ENCODE measurements at places on chromosomes 7 and 10.

DNA sequence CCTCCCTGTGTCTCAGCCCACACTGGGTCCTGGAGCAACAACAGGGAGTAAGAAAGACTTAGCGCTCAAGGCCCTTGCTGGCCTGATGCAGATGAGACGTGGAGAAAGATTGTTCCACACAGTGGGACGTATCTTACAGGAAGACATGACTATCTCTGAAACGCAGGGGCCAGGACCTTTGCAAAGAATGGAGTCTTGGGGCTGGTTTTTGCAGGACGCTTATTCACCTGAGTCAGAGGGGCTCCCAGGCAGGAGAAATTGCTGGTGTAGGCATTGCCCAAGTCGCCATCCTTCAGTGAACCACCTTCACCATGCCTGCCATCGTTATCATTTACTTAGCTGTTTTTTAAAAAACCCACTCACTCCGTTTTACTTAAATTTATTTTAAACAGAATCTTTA, 11.8 kb upstream of the GDF10 start:
- no peak overlapping the region for H3K27ac ChIP-seq
- peaks cover 8% of the 10 kb centered on the region for H3K4me1 ChIP-seq
- H3K36me3 ChIP-seq = no peaks in the 10 kb centered on the region
- DNase-seq = no peak
- H3K4me3 ChIP-seq = no peak overlapping the region

DNA sequence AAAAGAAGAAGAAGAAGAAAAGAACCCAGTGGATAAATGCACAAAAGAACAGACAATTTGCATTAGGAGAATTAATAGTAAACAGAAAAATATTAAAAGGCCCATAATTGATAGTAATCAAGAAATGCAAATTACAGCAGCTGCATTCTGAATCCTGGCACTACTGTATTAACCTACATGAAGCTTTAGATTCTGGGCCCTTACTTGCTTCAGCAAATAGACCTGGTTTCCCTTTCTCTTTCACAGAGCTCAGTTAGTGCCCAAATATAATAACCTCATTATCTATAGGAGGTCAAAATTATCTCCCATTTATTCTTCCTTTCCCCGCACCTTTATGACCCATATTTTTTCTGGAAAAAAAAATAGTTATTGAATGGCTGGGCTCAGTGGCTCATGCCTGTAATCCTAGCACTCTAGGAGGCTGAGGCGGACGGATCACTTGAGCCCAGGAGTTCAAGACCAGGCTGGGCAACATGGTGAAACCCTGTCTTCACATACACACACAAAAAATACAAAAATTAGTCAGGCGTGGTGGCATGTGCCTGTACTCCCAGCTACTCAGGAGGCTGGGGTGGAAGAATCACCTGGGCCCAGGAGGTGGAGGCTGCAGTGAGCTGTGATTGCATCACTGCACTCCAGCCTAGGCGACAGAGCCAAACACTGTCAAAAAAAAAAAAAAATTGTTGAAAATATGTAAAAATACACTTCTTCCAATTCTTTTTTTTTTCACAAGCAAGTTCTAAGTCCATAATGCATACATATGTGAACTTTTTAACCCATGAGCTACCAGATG, 36.0 kb upstream of the PIK3AP1 start:
- H3K27me3 ChIP-seq = no peaks in the 10 kb centered on the region
- no peak overlapping the region for H3K4me3 ChIP-seq
- H3K36me3 ChIP-seq = no peaks in the 10 kb centered on the region
- no peak overlapping the region for H3K27ac ChIP-seq

GRCh38 chr10:86678999-86679792, 10.9 kb downstream of the LDB3 start:
- peak overlapping the region; percentile 100 for H3K27ac ChIP-seq
- no peak for DNase-seq
- H3K36me3 ChIP-seq = peaks cover 44% of the 10 kb centered on the region
- peaks cover 48% of the 10 kb centered on the region for H3K4me1 ChIP-seq

GRCh38 chr7:44980393-44981034, 1.7 kb upstream of the MYO1G start:
- DNase-seq = no peak
- peaks cover 14% of the 10 kb centered on the region for H3K4me1 ChIP-seq
- no peaks in the 10 kb centered on the region for H3K27me3 ChIP-seq
- no peak overlapping the region for H3K4me3 ChIP-seq

- DNase-seq = no peak
- H3K36me3 ChIP-seq = no peaks in the 10 kb centered on the region
- no peaks in the 10 kb centered on the region for H3K4me1 ChIP-seq
- no peak overlapping the region for H3K4me3 ChIP-seq
Measured at GRCh38 chr7:46838463-46838862, 743.4 kb downstream of the TNS3 start.

DNA sequence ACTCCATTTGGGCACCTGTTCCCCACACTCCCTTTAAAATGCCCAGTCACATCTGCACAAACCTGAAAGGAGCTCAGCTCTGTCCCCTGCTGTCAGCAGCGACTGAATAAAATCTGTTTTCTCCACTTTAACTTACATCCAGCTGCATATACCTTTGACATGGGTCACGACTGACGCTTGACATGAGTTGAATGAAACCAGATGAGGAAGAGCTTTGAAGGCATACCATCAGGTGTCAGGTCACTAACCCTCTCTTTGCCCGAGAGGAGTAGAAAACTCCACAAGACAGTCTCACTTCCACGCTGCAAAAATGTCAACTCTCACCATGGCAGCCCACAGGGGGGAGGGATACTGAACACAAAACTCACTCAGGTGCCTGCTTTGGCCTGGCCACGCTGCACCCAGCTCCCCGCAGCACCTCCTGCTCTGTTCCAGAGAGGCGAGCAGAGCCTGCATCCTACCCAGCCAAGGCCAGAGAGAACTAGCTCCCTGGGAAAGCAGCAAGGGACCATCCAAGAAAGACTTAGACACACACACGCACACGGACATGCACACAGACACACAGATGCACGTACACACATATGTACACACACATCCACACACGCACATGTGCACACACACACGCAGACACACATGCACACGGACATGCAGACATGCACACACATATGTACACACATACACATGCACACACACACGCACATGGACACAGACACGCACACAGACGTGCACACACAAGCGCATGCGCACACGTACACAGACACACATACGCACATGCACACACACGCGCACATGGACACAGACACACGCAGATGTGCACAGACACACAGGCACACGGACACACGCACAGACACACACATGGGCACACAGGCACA, 191.0 kb downstream of the MAD1L1 start:
- no peaks in the 10 kb centered on the region for H3K36me3 ChIP-seq
- DNase-seq = peak; percentile 40
- H3K4me1 ChIP-seq = peaks cover 18% of the 10 kb centered on the region

DNA sequence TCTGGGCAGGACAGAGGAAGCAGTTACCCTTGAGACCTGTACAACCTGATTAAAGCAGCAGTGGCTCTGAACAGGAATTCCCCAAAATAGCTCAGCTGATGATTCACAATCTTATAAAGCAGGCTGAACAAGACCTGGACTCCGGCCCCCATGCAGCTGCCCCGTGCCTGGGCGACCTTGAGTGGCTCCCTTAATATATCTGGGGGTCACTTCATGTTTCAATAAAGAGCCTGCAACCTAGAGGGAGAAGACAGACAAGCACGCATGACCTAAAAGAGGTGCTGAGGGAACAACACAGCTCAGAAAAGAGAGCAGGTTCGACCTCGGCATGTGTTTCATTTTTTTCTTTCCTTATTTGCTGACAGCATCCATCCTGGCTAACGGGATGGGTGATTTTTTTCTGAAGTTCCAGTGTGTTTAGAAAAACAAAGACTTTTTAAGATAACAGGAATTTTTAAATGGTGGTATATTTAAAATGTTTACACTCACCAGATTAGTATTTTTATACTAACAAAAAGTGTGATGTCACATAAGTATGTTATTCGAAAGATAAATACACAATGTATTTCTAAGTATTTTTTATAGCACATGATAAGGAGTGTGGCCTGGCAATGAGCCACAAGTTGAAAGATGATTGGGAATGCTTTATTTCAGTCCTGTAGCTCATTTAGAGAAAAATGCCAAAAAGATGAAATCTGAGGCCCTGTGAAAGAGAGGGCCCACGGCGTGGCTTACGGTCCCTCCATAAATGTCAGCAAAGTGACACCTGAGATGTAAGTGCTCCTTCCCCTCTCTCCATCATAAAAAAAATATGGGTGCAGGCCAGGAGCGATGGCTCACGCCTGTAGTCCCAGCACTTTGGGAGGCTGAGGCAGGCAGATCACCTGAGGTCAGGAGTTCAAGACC, 161.3 kb downstream of the SLIT1 start:
- peaks cover 34% of the 10 kb centered on the region for H3K4me1 ChIP-seq
- H3K27me3 ChIP-seq = no peaks in the 10 kb centered on the region
- H3K27ac ChIP-seq = peak overlapping the region; percentile 63
- H3K36me3 ChIP-seq = no peaks in the 10 kb centered on the region

GRCh38 chr10:13399752-13400151, 51.7 kb upstream of the SEPHS1 start:
- H3K4me3 ChIP-seq = no peak overlapping the region
- no peaks in the 10 kb centered on the region for H3K27me3 ChIP-seq
- no peaks in the 10 kb centered on the region for H3K4me1 ChIP-seq

GRCh38 chr10:87060280-87060928, 34.2 kb downstream of the GLUD1 start:
- H3K27ac ChIP-seq = no peak overlapping the region
- H3K4me3 ChIP-seq = no peak overlapping the region
- H3K36me3 ChIP-seq = peaks cover 89% of the 10 kb centered on the region
- no peaks in the 10 kb centered on the region for H3K4me1 ChIP-seq
- no peaks in the 10 kb centered on the region for H3K27me3 ChIP-seq

DNA sequence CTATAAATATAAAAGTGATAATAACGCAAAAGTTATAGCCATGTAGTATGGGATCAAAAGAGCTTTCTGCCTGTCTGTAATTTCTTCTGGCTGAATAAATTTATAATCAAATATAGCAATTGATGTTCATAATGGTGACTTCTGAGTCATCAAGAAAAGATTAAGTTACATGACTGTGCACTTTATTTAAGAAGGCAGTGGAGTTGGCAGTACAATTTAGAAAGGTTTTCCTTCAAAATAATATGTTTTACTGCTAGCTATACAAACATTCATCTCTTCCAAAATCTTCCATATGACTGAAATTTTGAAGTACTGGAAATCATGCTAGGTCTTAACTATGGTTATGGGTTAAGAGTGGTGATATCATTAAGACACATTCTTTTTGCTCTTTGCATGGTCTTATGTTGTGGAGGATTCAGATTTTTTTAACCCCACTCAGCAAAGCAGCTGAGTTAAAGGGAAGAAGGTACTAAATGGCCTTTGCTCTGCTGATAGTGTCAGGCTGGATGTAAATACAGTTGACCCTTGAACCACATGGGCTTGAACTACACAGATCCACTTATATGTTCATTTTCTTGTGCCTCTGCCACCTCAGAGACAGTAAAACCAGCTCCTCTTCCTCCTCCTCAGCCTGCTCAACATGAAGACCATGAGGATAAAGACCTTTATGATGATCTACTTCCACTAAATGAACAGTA, 323.6 kb downstream of the BBS9 start:
- H3K27ac ChIP-seq = no peak overlapping the region
- no peak for DNase-seq

- H3K27ac ChIP-seq = peak overlapping the region; percentile 72
- no peaks in the 10 kb centered on the region for H3K27me3 ChIP-seq
- DNase-seq = no peak
- H3K4me3 ChIP-seq = no peak overlapping the region
- H3K36me3 ChIP-seq = no peaks in the 10 kb centered on the region
- peaks cover 25% of the 10 kb centered on the region for H3K4me1 ChIP-seq
Measured at GRCh38 chr10:24114556-24114955, 94.4 kb upstream of the KIAA1217 start.

DNA sequence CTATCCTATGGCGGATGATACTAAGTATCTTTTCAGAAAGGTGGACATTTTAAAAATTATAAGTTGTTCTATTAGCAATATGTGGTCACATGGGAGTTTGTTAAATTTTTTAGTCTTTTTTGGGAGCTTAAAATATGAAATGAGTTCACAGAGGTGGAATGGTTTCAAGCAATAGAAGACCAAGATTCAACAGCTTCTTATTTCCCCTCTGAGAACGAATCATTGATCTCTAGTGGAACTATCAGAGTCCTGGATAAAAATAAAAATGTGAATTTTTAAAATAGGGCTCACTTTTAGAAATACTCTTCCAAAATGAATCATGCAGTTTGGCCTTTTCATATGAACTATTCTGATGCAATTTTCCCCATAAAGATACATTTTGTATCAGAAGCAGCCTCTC, 467.7 kb upstream of the KLF6 start:
- H3K4me1 ChIP-seq = no peaks in the 10 kb centered on the region
- no peaks in the 10 kb centered on the region for H3K36me3 ChIP-seq
- H3K27ac ChIP-seq = no peak overlapping the region
- DNase-seq = no peak
- H3K27me3 ChIP-seq = no peaks in the 10 kb centered on the region
- no peak overlapping the region for H3K4me3 ChIP-seq

GRCh38 chr7:158614700-158615099, 27.1 kb upstream of the PTPRN2 start:
- H3K27ac ChIP-seq = no peak overlapping the region
- H3K4me1 ChIP-seq = no peaks in the 10 kb centered on the region
- H3K4me3 ChIP-seq = no peak overlapping the region
- H3K27me3 ChIP-seq = no peaks in the 10 kb centered on the region
- DNase-seq = no peak

DNA sequence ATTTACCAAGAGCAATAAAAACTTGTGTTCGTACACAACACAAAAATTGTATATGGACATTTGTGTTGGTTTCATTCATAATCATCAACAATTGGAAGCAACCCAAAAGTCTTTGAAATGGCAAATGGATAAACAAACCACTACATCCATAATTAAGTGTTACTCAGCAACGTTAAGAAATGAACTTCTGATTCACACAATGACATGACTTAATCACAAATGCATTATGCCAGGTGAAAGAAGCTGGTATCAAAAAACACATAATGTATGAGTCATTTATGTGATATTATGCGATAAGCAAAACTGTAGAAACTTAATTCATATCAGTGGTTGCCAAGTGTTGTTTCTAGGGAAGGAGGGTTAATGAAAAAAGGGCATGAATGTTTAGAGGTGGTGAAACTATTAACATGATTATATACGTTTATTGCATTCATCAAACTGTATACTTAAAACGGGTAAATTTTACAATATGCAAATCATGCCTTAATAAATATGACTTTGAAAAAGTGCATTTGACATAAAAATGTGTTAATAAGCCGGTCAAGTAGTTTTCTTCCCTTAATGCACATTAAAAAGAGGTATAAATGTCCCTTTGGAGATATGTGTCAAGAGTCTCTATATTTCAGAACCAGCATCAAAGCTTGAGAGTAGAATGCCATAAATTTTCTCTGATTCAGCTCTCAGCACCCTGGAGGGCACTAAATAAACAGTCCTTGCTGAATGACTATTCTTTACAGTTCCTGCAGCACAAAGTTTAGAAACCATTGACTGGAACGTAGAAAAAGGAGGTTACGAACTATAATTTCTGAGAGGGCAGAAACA, 84.8 kb upstream of the GRM3 start:
- no peaks in the 10 kb centered on the region for H3K4me1 ChIP-seq
- H3K36me3 ChIP-seq = no peaks in the 10 kb centered on the region
- no peak for DNase-seq
- H3K4me3 ChIP-seq = no peak overlapping the region
- no peak overlapping the region for H3K27ac ChIP-seq

- H3K4me3 ChIP-seq = no peak overlapping the region
- no peaks in the 10 kb centered on the region for H3K27me3 ChIP-seq
- H3K4me1 ChIP-seq = no peaks in the 10 kb centered on the region
- DNase-seq = no peak
- no peak overlapping the region for H3K27ac ChIP-seq
Measured at GRCh38 chr7:2093215-2093842, 139.4 kb downstream of the MAD1L1 start.

GRCh38 chr7:46679671-46680070, 758.6 kb upstream of the IGFBP3 start:
- no peaks in the 10 kb centered on the region for H3K36me3 ChIP-seq
- peaks cover 7% of the 10 kb centered on the region for H3K4me1 ChIP-seq
- H3K4me3 ChIP-seq = no peak overlapping the region
- DNase-seq = no peak
- H3K27ac ChIP-seq = no peak overlapping the region
